ENCODE measurements at places on chromosomes 12 and 14.

DNA sequence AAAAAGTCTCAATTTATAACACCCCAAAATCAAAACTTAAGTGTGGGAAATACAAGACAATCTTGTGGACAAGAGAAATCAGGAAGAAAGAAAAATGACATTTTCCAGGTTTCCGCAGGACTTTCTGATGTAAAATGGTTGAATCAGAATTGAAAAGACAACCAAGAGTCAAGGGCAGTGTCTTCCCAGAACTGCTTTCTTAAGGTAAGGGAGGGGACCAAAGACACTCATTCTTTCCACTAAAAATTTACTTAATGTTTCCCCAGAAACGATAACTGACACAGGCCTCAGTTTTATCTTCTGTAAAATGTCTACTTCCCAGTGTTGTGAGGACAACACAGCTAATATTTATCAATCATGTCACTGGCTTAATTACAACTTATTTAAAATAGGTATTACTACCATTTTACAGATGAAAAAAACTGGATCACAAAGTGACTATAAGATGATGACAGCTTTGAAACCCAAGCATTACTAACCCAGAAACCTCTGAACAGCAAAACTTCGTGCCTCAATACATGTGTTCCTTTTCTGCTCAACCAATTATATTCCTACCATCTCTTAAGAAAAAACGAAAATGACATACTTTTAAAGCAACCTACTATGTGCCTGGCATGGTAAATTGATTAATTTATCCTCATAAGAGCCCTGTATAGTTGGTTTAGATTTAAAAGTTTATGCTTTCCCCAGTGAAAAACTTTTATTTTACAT lies 4.6 kb downstream of the SINHCAF start:
- DNase-seq = no peak

DNA sequence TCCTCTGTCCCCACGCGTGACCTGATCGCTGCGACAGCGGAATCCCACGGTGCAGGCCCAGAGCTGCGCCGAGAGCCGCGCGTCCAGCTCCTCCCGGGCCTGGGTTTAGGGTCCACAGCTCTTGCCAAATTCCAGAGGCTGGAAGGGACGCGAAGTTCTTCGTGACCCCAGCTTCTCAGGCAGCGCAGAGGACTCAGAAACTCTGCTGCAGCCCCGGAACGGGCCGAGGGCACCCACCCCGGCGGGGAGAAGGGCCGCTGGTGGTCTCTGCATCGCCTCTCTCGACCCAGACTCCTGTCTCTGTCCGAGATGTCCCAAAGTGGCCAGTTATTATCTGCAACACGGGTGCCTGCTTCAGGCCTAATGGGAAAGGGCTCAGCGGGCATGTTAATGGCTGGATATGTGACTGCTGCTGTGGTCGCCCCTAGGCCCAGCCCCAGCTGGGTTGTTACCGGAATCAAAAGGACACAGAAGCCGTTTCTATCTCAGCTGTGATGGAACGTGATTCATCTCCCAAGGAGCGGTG lies 236.4 kb downstream of the VRK1 start:
- no peak for DNase-seq

- no peak for DNase-seq
These were observed 931.2 kb downstream of the AACS start for GRCh38 chr12:125996443-125996842.

DNA sequence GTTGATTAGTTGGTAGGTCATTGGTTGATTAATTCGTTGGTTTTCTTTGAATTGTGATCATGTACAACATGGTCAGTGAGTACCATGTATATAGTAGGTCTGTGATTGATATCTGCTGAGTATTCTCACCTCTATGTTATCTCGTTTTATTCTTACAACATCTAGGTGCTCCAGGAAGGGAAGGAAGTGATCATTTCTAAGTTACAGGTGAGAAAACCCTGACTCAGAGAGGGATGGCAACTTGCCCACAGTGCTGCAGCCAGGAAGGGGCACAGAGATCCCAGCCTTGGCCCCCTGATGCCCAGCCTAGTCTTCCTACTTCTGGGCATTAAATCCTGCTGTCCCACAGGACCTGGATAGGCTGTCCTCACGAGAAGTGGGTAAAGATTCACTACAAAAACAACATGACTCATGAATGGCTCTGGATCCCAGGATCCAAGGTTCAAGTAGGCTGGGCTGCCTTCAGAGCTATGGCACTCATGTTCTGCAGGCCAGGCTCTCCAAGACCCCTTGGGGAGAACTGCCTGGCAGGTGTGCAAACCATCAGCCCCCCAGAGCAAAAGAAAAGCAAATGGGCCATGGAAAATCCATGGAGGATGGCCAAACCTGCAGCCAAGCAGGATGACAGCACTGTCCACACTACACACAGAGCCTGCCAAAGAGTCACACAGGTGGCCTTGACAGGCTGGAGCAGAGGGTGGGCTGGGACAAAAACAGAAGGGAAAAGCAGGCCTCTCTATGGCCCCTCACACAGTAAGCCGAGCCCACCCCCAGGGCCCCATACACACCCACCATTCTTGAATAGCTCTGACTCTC lies 146.2 kb downstream of the BCL11B start:
- no peak for DNase-seq

- no peak for DNase-seq
These were observed 56.8 kb upstream of the FAM181A start for GRCh38 chr14:93870377-93870776.

DNA sequence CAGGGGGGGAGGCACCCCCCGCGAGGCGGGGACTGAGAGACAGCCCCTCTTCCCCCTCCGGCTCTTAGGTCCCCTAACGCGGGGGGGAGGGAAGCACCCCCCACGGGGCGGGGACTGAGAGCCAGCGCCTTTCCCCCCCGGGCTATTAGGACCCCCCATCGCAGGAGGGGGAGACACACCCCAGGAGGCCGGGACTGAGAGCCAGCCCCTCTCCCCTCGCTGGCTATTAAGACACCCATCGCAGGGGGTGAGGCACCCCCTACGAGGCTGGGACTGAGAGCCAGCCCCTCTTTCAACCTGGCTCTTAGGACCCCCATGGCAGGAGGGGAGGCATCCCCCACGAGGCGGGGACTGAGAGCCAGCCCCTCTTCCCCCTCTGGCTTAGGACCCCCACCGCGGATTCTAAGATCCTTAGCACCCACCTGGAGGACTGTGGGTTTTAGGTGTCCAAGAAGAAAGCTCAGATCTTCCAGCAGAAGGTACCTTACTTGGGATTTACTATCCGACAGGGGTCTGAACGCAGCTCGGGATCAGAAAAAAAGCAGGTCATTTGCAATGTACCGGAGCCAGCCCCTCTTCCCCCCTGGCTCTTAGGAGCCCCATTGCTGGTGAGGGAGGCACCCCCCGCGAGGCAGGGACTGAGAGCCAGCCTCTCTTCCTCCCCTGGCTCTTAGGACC lies 197.8 kb upstream of the PZP start:
- no peak for DNase-seq

DNA sequence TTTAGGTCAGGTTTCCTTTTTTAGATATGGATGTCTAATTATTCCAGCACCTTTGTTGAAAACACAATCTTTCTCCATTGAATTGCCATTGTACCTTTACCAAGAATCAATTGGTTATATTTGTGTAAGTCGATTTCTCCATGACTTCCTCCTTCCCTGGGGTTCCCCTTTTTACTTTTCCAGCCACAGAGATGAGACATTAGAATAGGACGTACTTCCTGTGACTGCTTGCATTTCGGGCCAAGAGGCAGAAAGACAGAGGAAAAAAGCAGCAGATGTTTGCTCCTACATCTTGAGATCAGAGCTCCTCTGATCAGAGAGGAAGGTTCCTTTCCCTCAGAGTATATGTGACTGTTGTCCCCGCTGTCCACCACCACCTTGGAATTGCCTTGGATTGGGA lies 453.7 kb upstream of the RGS6 start:
- DNase-seq = no peak

DNA sequence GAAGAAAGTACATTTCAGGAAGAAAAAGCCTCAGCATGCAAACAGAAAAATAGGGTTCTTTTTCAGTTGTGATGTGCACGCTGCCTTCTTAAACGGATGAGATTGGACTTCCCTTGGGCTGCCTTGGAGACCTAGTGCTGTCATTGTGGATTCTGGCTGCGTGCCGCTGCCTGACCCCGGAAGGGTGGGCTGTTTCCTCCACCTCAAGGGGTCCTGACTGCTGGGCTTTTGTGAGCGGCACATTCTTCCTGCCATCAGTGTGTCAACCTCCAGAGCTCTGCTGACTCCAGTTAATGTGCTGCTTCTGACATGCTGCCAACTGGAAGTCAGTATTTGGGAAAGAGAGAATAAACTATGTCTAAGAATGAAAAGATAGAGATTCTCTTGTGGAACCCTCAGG lies 25.1 kb downstream of the CCNK start:
- DNase-seq = no peak

DNA sequence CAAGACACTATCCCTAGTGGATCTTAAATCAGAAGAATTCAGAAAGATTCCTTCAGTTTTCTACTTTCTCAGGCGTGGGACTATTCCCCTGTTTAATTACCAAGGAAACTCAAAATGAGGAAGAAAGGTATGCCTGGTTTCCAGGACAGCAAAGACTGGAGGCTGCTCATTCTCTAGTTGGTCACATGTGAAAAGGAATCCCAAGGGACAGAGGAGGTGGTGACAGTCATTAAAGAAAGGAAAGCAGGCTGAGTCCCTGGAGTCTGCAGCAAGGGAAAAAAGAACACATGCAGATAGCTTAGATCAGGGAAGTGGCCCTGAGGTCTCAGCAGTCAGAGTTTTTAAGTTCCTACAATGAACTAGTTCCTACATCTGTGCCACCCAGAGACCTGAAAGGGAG lies 165.4 kb upstream of the CCDC198 start:
- DNase-seq = no peak

- no peak for DNase-seq
These were observed 14.2 kb downstream of the WIF1 start for GRCh38 chr12:65106948-65107347.

- DNase-seq = no peak
These were observed 60.5 kb upstream of the IGF1 start for GRCh38 chr12:102540815-102541385.

DNA sequence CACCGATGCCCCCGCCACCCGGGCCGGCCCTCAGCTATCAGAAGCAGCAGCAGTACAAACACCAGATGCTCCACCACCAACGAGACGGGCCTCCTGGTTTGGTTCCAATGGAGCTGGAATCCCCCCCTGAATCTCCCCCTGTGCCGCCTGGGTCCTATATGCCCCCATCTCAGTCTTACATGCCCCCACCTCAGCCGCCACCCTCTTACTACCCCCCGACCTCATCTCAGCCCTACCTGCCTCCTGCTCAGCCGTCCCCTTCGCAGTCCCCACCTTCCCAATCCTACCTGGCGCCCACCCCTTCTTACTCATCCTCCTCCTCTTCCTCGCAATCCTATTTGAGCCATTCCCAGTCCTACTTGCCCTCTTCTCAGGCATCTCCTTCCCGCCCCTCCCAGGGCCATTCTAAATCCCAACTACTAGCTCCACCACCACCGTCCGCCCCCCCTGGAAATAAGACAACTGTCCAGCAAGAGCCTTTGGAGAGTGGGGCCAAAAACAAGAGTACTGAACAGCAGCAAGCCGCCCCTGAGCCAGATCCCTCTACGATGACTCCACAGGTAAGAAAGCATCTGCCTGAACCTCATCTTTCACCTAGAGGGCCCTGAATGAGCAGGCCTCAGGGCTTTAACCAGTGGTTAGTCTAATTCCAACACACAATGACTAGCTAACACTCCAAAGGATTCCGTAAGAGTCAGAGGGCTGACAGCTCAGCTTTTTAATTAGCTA lies 851 bp downstream of the YLPM1 start:
- DNase-seq = no peak

- DNase-seq = no peak
These were observed 118.5 kb upstream of the NPAS3 start for GRCh38 chr14:32820181-32820580.

DNA sequence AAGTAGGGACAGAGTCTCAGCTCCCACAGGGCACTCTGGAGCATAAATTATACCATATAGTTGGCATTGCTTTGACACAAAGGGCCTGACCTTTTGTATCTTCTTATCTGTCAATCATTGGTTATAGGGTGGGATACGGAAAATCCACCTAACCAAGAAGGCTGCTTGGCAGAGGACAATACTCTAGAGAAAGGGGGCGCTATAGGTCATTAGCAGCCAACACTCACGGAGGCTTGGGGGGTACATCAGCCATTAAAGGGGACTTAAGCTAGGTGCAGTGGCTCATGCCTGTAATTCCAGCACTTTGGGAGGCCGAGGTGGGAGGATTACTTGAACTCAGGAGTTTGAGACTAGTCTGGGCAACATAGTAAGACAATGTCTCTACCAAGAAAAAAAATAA lies 22.9 kb downstream of the SPTSSA start:
- DNase-seq = no peak

- DNase-seq = no peak
These were observed 6.5 kb downstream of the NAB2 start for GRCh38 chr12:57095440-57095839.

DNA sequence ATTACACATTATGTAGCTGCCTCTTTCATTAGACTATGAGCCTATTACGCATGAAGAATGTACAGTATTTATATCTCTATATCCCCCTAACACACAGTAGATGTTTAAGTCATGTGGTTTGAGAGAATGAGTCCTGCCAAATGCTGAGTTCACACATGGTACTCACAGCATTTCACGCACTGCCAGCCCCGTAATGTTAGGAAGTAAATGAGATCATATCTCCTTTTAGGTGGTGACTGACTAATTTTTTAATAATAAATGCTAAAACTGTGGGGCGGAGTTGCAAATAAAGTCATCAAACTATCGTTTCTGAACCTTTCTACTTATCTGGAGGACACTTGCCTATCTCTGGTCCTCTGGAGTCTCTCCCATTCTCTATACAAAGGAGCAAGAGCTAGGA lies 343.8 kb downstream of the ADAMTS20 start:
- DNase-seq = no peak

DNA sequence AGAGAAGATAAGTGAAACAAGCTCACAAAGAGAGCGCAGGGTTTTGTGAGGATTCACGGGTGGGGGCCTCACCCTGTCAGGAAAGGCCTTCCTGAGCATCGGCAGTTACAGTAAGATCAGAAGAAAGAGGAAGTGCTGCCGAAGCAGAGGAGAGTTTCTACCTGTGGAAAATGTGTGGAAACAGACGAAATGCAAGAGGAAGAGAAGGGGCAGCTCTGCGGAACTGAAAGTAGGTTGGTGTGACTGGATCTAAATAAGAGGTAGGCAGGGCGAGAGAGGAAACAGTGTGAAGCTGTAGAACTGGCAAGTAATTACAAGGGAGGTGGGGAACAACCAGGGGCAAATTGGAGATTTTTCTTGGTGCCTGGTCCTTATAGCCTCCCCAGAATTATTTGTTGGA lies 2.6 kb downstream of the GPR68 start:
- no peak for DNase-seq

DNA sequence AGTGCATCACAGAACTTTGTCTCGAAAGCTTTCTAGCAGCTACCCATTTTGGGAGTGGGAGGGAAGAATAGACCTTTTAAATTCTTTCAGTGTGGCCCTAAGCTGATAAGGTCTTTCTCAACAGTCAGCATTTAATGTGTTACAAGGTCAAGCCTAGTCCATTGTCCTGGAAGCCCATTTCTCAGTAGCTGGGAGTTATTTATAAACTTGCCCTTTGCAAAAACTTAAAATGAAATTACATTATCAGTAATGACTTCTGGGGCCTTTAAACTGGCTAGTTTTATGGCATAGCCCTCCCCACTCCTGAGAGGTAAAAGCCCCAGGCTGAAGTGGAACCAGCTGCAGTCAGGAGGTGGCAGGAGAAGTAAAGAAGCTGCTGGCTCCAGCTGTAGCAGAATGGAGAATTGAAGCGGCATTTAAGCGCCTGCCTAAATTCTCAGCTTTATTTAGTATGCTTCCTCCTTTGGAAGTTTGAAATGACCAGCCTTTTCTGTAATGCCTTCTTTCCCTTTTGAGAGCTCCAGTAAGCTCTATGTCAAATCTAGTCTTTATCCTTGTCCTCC lies 12.4 kb downstream of the COPZ1 start:
- DNase-seq = no peak

GRCh38 chr14:49972131-49972671 lies 79.3 kb downstream of the ARF6 start:
- no peak for DNase-seq
